NCI-H2081 treated with DMSO at 0.1 percent for 48 hours (cell line): ENCODE measurements at places on chromosomes 12 and 14.

DNA sequence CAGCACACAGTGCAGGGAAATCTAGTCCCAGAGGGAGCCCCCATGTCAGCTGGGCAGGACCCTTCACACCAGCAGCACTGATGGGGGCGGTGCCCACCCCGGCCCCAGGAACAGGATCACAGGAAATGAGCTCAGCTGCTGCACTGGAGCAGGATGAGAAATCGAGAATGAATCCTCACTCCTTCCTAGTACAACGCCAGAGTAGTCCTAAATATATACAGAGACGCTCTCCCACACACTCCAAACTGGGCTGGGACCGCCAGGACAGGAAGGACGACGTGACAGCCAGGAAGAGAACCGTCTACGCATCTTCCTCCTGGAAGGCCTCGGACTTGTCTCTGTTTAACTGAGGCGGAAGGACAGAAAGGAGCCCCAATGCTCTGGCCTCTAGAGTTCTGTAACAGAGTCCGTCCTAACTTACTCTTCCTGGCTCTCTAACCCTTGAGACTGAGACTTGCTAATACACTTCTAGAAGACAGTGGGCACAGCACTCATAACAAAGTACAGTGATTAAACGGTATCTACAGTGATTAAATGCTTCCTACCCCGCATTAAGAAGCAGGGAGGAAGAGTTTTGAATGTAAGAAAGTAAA, 33.4 kb downstream of the CDC42BPB start:
- no peak for DNase-seq

DNA sequence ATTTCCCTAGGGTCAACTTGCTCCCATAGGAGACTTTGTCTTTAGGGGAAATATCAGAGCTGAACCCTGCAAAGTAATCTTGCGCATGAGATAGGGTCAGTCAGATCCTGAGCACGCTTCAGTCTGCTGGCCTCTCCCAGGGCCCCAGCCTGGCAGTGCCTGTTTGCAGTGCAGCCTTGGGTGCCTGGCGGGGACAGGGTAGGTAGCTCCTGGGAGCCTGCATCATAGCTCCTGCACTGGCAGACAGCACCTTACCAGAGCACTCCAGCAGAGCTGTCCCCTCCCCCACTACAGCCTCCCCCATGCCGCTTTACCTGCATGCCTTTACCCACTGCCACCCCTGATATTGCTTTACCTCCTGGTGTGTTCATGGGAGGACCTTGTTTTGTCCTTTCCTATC, 237.3 kb downstream of the CCDC59 start:
- DNase-seq = no peak

GRCh38 chr12:25074113-25074512, 120.8 kb downstream of the DNAI7 start:
- DNase-seq = no peak

GRCh38 chr14:99287269-99287942, 15.4 kb upstream of the BCL11B start:
- no peak for DNase-seq

DNA sequence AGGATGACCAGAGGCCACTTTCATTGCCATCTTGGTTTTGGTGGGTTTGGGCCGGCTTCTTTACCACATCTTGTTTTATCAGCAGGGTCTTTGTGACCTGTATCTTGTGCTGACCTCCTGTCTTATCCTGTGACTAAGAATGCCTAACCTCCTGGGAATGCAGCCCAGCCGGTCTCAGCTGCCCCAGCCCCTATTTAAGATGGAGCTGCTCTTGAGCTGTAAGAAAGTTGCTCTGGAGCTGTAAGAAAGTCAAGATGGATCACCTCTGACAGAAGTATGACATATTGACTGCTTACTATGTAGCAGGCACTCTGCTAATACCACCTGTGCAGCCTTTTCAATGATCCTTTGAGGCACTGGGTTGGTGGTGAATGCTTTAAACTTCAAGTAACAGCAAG, 52.1 kb downstream of the RIN3 start:
- no peak for DNase-seq

GRCh38 chr12:22787557-22787956, 162.6 kb downstream of the ETNK1 start:
- DNase-seq = no peak

DNA sequence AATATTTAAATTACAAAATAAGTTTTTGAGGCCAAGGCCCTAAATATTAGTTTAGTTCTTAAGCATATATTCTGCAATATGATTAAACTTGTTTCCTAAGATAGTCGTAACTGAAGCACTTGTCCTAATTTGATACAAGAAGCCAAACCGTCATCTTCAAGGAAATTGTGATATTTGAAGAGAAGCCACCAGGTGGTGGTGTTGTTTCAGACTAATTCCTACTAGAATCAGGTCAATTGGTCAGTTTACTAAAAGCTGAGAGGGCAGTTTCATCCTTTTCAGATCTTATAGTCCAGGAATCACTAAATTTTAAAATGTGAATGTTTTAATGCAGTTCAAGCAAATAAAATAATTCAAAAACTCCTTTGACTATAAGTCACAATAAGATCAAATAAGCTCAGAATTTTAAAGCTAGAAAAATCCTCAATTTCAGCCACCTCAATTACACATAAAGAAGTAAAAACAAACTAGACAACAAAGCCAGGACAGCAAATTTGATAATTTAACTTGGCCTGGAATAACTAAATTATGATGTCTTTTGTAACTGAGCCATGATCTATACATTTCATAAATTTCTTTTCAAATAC, 7.1 kb upstream of the ARL1 start:
- peak; percentile 34 for DNase-seq

GRCh38 chr12:74614426-74614825, 76.8 kb downstream of the ATXN7L3B start:
- DNase-seq = no peak

DNA sequence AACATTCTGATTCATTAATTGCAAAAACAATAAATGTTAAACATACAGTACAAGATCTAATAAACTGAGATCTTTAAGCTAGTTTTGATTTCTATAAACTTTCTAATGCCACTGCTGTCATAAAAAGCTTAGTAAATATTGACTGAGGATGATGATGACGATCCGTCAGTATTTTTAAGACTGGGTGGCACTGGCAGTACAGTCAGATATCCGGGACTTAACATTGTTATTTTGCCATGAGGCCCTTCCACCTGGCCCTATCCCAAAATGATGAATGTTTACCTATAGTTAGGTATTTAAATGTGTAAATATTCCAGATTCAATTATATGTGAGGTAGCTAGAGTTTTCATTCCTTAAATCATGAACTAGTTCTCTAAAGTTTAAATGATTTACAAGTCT, 158.5 kb downstream of the FOXA1 start:
- DNase-seq = peak; percentile 55

GRCh38 chr14:104928391-104929133, 3.9 kb downstream of the PLD4 start:
- no peak for DNase-seq

DNA sequence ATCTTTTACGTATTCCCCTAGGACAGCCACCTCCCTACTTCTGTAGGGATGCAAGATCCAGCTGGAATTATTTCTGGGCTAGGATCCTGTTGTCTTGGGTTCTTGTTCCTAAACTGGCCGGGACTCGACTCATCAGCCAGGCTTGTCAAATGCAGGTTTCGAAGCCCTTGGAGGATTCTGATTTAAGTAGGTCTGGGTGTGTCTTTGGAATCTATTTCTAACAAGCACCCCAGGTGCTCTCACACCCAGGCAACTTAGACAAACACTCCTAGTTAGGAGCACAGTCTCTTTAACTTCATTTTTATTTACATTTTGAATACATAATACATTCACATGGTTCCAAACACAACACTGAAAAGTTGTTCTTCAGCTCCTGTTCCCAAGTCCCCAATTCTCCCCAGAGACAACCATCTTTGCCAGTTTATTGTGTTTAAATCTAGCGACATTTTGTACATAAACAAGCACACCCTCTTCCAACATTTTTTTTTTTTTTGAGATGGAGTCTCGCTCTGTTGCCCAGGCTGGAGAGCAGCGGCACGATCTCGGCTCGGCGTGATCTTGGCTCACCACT, 20.9 kb downstream of the MORN3 start:
- no peak for DNase-seq

- DNase-seq = no peak
These were observed 10.8 kb upstream of the ACTR6 start for GRCh38 chr12:100189636-100190394.

DNA sequence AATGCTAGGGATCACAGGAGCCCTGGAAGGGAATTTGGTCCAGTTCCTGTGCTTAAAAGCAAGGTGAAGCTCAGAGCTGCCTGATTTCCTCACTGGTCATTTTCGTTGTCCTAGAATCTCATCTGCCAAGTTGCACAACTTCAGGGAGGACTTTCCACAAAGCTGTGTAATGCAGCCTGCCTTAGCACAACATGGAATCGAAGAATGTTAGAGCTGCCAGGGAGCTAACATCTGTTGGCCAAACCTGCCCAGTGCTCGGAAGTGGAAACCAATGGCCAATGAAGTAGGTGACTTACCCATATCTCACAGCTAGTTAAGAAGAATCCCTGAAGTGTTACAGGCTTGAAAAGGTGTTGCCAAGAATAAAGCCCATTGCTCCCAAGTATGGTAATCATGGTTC, 79.9 kb upstream of the SSTR1 start:
- no peak for DNase-seq

GRCh38 chr12:55008944-55009585, 10.7 kb upstream of the NEUROD4 start:
- no peak for DNase-seq

- DNase-seq = no peak
These were observed 600.8 kb upstream of the SEL1L start for GRCh38 chr14:82134411-82134810.

DNA sequence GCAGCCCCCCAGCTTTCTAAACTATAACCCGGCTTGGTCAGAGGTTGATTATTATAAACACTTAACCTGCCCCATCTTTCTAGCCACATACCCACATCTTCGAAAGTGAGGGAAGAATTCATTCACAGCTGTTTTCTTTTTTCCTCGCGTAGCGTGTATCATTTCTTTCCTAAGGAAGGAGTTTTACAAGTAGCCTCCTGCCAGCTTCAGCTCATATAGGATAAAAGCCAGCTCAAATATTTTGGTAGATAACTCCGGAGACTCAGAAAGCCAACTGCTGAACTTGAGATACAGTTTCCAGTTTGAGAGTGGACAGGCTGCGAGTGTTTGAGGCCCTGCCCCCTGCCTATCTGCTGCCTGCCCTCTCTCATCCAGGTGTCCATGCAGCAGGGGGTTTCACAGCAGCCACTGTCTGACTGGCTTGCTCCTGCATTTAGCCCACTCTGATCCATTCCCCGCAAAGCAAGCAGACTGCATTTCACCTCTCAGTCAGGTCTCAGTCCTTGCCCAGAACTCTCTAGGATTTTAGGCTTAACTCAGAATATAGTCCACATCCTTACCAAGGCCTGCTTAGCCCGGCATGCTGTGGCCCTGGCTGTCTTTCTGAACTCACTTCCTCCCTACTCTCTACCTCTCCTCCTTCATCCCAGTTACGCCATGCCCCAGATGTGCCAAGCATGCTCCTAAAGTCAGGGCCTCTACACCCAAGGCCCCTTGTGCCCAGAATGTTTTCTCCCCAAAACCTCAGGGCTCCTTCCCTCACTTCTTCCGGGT, 46.9 kb downstream of the EVL start:
- no peak for DNase-seq

DNA sequence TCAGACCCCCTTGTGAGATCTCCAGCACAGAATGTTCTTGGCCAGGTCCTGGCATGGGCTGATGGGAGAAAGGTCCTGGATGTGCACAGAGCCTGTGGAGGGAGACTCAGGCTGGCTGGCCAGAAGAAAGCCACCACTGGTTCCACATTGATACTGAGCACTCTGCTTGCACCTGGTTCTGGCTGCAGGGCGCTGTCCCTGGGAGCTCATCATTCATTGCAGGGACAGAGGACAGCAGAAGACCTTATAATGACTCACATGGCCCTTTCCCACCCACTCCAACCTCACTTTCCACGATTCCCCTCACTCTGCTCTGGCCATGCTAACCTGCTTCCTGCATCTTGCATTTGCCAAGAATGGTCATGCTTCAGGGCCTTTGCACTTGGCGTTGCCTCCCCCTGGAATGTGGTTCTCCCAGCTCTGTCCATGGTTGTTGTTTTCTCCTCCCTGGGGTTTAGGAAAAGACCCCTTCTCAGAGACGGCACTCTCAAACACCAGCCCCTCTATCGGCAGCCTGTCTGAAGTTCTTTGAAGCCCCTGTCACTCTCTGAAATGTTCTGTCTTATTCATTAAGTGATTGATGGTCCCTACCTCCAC, 10.3 kb downstream of the KRT7 start:
- DNase-seq = no peak

GRCh38 chr12:9829483-9829882, 2.2 kb downstream of the KLRF1 start:
- no peak for DNase-seq

DNA sequence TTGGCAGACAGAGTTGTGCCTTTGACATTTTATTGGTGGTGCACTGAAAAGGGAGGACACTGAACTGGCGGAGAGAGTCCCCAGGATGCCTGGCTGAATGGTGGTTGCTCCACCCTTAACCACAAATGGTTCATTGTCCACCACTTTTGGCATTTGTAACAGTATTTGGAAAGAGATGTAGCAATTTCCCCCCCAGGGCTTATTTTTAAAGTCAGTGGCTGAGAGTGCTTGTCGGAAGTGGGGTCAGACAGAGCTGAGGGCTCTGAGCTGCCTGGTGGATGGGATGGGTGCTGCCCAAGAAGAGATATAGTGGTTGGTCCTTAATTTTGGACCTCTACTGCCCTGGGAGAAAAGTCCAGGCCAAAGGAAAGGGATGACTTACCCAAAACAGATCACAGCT, 31.5 kb upstream of the FGF6 start:
- no peak for DNase-seq

DNA sequence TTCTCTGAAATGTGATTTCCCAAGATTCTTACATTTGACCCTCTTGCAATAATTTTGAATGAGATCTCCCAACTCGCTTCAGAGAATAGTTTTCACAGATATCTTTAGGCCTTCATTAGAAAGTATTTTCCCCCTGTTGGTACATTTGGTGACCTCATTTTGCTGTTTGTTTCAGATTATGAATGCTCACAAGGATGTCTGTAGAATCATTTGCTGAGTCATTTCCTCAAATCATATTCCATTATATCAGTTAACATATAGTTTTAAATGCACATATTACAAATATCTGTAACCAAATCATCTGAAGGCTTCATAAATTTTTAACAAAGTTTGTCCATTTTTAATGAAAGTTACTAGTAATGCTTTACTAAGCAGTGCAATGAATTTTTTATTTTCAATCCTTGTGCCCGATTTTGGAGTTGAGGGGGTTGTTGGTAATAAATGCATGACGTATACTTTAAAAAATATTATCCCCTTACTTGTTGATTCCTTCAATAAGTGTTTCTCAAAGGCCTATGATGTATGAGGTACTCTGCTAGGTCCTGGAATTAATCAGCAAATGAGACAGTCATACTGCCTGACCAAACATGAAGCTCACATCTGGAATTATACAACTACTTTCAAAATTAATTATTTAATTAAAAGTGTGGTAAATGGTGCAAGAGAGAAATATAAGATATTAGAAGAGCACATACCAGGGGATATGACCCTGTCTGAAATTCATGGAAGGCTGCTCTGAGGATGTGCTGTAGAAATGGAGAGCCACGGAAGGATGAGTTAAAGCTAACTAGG, 126.9 kb upstream of the RAP1B start:
- DNase-seq = no peak
